ENCODE measurements at places on chromosomes 3 and 15. TPM values are rescaled to one million over a fixed set of nuclear protein-coding genes. Genes with fewer than 3 reads are reported as not detected.

- no peak for DNase-seq
Measured at GRCh38 chr3:60801307-60801706, 449.9 kb downstream of the FHIT start.

DNA sequence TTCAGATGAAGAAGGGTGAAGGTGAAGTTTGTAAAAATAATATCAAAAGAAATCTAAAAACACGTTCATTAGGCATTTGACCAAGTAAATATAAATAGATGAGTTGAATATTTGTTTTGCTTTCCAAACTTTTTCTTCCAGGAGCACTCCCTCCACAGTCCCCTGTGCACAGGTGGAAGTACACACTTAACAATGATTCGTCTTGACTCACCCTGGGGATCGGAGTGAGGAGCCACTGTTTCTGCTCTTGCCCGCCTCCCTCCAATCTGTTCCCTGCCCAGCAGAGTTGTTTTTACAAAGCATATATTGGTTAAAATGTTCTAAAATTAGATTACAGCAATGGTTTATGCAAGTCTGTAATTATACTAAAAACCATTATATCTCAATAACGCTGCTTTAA, 175.1 kb downstream of the PTPRG start:
- no peak for DNase-seq

DNA sequence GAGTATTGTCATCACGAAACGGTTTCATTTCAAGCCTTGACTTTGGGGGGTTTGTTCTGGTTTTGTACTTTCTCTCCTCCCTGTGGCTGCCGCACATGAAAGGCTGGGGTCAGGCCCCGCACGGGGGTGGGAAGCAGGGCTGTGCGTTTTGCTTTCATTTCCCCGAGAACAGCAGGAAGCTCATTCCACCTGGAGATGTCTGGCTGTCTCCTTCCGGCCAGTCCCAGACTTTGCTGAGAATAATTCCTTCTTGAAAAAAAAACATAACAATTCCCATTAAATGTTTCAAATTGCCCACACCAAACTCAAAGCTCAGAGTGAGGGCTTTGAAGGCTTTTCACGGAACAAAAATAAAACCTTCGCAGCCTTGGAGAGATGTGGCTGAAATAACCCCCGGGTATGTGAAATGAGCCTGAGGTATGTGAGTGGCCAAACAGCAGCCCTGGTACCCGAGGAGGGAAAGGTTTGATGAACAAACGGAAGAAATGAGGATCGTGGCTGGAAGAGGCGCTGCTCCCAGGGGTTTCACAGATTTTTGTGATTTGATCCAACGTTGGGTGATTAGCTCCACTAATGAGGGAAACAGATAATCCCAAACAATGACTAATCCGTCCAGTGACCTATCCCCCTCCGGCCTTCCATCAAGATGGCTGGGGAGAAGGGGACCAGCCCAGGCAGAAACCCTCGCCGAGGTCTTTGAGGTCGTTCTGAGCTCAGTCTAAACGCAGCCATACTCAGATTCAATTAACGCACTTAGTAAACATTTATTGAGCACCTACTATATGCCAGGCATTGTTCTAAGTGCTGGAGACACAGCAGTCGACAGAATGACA, 126.9 kb upstream of the MEF2A start:
- DNase-seq: no peak

- DNase-seq: no peak
Measured at GRCh38 chr3:6392123-6392522, 468.8 kb upstream of the GRM7 start.

- DNase-seq: no peak
Measured at GRCh38 chr15:98668566-98669308, 20.4 kb downstream of the IGF1R start.

KCNMB3 gene
- total RNA-seq: 3.9 TPM

GRCh38 chr15:25469377-25469776, 30.6 kb upstream of the UBE3A start:
- peak; percentile 91 for DNase-seq

- no peak for DNase-seq
Measured at GRCh38 chr3:159904911-159905310, 83.7 kb upstream of the IL12A start.

- DNase-seq: no peak
Measured at GRCh38 chr3:123082370-123083065, 15.7 kb downstream of the PDIA5 start.

FBXO40 gene
- total RNA-seq: 12.7 TPM

DNA sequence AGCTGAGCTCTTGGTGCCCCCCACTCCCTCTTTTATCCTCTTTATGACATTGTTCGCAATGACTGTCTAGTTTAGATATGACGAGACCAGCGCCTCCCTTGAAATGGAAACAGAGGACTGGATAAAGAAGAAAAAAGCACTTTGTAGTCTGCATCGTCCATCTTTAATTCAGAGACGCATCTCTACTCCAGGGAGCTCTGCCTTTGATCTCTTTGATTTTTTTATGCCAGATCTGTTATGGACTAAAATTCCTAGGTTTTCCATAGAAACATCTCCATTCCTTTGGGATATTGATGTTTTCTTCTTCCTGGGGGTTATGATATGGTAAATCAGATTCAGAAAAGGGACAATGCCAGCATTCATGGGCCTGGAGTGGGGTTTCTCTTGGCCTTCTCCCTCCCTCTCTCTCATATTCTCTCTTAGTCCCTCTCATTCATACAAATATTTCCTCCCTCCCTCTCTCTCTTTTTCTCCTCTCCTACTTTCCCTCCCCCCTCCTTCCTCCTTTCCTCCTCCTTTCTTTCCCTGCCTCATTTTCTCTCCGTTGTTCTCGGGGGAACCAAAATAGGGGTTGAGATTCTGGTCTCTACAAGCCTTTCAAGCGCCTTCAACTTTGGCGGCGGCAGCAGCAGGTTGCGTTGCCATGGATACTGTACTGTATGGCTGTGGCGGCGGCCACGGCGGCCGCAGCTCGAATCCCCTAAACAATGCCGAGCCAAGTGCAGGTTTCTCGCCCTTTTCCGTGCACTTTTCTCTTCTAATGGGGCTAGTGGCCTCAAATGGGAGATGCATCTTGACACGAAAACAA, 45.5 kb downstream of the ZIC4 start:
- DNase-seq: no peak

DNA sequence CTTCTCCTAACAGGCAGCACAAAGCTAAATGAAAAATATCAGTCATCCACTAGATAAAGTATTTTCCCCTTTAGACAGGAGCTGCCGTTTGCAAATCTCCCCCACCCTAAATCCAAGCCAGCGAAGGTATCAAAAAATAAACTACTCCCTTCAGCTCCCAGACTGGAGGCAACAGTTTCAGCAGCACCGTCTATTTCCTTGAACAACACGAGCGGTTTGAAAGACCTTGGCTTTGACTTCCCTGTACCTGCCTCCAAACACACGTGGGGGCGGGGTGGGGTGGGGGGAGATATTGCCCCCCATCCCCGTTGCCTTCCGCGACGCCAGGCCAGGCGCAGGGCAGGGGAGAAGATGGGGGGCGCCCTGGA, 832 bp upstream of the CACNA1D start:
- no peak for DNase-seq

HESX1 gene
- total RNA-seq: 1.5 TPM

GRCh38 chr3:29226706-29227105, 54.2 kb upstream of the RBMS3 start:
- DNase-seq: peak; percentile 79

DNA sequence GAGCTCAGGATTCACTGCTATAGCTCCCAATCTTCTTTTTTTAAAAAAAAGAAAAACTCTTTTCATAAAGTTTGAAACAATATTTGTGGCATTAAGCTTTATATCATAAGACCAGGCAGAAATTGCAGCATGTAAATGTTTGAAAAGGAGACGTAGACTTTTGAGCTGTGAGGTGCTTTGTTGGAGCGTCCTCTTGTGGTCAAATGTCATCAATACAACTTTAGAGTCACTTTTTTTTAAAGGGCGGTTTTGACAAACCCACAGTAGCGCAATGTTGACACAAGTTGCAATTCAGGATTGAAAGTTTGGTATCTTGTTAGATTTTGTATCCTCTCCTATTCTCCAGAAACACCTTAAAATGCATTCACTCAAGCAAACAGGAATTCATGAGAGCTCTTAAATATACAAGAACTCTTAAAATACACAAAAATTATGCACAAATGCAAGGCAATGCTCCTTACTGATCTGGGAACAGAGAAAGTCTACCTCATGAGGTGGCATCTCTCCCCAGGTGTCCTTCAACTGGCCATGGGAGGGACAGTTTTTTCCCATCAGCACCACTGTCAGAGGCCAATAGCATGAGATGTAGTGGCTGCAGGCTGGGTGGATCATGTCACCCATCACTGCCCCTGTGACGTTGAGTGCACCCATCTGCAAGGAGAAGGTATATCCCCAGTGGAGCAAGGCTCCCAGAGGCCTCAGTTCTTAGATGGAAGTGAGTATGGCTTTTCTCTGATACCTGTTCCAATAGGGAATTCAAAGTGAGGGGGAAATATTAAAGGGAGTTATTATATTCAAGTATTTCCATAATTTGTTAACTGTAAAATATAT, 70.7 kb downstream of the ANXA2 start:
- peak; percentile 86 for DNase-seq

GOLGA6L7 gene
- total RNA-seq: not detected

LHFPL4 gene
- not detected for total RNA-seq

GRCh38 chr15:36773698-36774097, 194.3 kb downstream of the CDIN1 start:
- no peak for DNase-seq

DNA sequence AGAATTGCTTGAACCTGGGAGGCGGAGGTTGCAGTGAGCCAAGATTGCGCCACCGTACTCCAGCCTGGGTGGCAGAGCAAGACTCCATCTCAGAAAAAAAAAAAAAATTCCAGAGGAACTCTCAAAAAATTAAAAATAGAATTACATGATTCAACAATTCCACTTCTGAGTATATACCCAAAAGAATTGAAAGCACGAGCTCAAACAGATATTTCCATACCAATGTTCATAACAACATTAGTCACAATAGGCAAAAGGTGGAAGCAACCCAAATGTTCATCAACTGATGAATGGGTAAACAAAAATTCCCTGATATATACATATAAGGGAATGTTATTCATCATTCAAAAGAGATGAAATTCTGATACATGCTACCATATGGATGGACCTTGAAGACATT, 16.9 kb upstream of the MORF4L1 start:
- DNase-seq: no peak

Data from tongue (tissue), 3 donors.